SW 1271 (cell line): ENCODE measurements at places on chromosomes 3 and 15.
A peak's percentile ranks its signal among the peaks of the same experiment; 100 is the strongest.

- no peak for DNase-seq
These were observed 1114.8 kb downstream of the ROBO2 start for GRCh38 chr3:78154521-78155186.

GRCh38 chr3:70028361-70028760 is 28.8 kb downstream of the SAMMSON start:
- DNase-seq, result no peak

- no peak for DNase-seq
These were observed 743.7 kb upstream of the EPHA6 start for GRCh38 chr3:96070678-96071077.

GRCh38 chr3:123068601-123069381 is 2.0 kb downstream of the PDIA5 start:
- DNase-seq, result no peak

DNA sequence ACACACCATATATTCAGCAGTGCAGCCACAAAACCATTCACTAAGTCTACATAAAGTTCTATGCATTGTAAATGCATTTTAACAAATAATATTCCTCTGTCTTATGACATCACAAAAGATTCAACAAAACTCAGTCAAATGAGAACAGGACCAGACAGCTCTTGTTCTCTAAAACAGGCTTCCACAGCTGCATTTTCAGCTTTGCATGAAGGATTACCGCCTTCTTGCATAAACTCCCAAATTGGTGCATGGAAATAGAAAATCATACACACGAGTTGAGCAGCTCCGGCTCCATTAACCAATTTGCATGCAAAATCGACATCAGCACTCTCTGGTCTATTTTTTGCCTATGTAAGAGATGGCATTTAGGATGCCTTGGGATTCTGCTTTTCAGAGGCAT is 66.4 kb downstream of the RFTN1 start:
- DNase-seq, result no peak

DNA sequence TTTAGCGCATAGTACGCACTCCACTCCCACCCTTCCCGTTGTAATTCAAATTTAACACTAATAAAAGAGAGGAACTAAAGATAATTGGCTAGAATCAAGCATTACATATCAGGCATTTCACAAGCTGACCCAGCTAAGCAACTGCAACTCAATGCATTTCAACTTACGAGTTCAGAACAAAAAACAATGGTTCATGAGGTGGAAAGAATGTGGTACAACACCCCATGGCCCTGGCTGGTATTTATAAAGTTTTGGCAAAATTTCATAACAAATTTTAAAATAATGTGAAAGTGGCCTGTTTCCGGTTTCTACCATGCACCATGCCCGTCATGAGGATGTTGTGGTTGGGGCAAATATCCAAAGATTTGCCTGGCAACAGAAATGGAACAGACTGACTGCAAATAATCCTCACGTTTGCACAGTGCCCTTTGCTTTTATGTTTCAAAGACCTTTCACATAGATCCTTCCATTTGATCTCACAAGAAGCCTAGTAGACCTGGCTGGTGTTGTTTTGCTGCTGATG is 455.3 kb upstream of the NR2F2 start:
- no peak for DNase-seq

GRCh38 chr15:78241017-78241416 is 6.7 kb upstream of the ACSBG1 start:
- peak; percentile 78 for DNase-seq

- no peak for DNase-seq
These were observed 10.3 kb downstream of the CTNNB1 start for GRCh38 chr3:41209646-41210045.

GRCh38 chr3:66518126-66518525 is 17.3 kb upstream of the LRIG1 start:
- no peak for DNase-seq

DNA sequence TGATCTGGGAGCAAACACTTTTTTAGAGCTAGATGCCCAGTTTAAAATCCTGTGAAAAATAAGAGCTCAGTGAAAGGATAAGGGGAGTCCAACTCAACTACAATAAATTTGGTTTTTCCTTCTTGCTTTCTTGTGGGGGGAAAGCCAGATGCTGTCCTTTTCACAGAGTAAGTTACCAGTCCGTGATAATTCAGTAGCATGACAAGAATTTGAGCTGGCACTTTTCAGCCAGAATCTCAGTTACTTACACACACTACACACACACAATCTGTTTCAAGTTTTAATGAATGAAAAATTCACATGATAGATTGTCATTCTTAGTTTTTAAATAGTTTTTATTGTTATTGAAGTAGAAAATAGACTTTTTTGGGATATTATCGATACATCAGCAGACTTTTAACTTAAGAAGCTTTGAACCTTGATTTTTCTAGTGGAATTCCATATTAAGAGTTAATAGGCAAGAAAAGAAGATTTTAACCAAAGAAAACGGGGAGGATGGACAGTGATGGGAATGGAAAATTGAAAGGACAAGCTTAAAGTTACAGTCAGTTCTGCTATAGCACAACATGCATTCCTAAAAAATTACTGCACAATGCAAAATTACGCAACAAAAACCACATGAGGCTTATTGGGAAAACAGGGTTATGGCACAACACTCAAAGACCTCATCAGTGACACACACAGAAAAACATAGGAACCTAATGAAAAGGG is 47.0 kb downstream of the PSMD6 start:
- DNase-seq, result peak; percentile 12

GRCh38 chr3:195880037-195880431 is 28.3 kb downstream of the TNK2 start:
- DNase-seq, result no peak

GRCh38 chr15:100248236-100248635 is 93.5 kb downstream of the ADAMTS17 start:
- no peak for DNase-seq

- DNase-seq, result no peak
These were observed 20.1 kb downstream of the KBTBD8 start for GRCh38 chr3:67018105-67018788.

- DNase-seq, result peak; percentile 26
These were observed 657 bp downstream of the PATL2 start for GRCh38 chr15:44710236-44711095.

- no peak for DNase-seq
These were observed 20.6 kb downstream of the SMAD3 start for GRCh38 chr15:67085818-67086636.

GRCh38 chr3:134432236-134432635 is 53.5 kb downstream of the ANAPC13 start:
- no peak for DNase-seq

- no peak for DNase-seq
These were observed 42.5 kb downstream of the EPHB3 start for GRCh38 chr3:184604039-184604601.

- DNase-seq, result no peak
These were observed 155.3 kb downstream of the NR1I2 start for GRCh38 chr3:119937229-119937628.

GRCh38 chr3:169624533-169624972 is 39.0 kb downstream of the MECOM start:
- no peak for DNase-seq

DNA sequence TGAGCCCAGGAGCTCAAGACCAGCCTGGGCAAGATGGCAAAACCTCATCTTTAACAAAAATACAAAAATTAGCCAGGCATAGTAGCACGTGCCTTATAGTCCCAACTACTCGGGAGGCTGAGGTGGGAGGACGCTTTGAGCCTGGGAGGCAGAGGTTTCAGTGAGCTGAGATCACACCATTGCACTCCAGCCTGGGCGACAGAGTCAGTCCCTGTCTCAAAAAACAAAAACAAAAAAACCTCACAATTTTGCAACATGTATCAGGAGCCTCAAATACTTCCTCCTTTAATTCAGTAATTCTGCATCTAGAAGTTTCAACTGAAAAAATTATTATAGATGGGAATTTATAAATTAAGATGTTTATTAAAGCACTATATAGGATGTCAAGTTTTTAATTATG is 1.1 kb downstream of the MRPL47 start:
- DNase-seq, result no peak

DNA sequence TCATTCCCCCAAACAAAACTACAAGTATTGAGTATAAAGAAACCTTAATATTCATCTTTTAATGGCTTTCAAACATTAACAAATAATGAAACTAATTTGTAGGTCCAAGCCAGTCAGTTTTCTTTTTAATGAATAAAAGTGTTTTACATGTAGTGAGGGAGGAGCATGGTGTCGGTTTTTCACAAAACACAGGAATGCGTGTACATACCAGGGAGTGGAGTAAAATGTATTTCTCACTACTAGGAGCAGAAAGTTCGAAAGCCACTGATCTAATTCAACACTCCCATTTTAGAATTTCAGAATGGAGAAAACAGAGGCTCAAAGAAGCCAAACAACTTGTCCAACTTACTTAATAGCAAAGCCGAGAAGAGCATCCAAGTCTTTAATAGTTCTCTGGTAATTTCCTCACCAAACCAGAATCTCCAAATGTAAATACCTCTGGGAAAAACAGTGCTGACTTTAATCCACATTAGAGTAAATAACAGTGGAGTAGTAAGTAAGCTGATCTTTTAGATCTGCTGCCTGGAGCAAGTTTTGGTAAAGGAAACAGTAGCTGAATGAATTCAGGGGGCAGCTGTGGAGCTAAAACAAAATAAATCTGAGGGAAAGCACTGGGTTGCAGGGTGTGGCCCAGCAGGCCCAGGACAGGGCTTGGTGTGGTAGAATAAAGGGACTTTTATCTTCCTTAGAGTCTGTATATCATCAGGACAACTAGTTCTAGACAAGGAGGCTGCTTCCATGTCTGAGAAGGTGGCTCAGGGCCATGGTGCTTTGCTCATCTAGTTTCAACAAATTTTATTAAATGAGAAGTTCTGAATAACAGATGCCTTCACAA is 7.9 kb downstream of the ANP32A start:
- DNase-seq, result no peak

DNA sequence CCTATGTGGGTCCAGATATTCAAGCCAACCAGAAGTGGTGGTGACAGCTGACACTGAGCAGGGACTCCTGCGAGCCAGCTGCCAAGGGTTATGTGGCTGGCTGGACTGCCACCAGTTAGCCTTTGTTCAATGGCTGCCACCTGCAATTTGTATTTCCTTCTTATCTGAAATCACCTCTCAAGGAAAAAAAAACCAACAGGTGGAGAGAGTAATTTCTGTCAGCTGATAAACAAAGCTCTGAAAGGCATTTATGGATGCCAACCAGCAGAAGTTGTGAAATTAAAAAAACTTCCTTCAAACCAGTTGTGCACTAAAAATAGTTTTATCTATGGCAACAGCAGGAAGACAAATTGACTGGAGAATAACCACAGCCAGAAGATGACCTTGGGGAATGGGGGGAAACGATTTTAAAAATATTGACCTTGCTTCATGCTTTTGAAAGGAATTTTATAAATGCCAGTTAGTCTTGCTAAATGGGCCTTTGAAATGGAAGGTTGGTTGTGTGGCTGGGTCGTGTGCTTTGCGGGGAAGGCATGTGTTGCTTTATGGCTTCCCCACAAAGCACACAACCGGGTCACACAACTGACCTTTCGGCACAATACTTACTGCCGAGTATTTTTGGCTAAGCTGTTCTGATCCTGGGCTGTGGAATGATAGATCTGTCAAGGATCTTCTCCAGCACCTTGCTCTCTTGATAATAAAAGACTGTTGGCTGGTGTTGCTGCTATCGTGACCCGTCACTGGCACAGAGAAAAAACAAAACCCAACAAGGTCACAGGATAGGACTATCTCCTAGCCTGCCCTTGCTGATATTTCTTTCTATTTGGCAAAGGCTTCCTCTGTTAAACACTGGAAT is 3.5 kb downstream of the MYZAP start:
- DNase-seq, result no peak

DNA sequence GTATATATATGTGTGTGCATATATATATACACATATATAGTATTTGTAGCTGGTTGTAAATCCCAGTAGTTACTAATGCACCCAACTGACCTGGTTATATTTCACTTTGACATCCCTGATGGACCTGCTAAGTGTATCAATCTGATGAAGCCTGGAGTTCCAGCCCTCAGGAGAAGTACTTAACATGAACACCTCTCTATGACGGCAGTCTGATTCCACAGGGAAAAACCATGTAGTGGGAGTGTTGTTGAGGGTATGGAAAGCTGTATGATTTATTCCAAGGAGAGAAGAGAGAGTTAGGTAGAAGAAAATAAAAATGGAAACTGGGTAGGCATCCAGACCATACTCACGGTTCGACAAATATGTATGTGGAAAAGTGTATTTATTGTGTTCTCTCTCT is 531.2 kb upstream of the SEMA6D start:
- no peak for DNase-seq

DNA sequence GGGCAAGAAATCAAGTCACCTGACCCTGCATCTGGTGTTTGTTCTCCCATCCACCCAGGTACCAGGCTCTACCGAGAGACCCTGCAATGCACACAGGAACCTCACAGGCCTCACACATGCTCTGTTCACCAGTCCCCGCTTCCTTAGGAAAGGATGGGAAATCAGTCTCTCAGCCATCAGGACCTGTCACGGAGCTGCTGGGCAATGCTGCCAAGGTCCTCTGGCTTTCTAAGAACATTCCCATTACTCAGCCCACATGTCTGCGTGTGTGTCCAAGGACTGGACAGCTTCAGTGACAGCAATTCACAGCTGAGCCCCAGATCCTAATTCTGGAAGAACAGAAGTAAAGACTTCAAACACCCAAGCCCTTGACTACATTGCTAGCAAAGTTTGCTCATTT is 6.5 kb upstream of the SRGAP3 start:
- DNase-seq, result no peak

DNA sequence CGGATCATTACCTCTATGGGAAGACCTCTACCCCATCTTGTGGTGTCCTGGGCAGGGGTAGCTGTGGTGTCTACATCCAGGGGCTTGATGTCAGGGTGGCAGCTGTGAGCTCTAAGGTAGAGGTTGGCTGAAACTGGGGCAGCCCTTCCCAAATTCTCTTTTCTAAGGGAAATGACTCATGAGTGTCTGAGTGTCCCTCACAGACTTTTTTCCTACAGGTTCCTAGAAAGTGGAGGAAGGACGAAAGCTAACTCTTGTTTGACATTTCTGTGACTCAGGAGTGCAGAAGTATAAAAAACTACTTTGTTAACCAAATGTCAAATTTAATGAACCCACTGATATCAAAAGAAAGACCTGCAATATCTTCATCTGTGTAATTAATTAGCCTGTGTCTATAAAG is 481.5 kb downstream of the PDCD6IP start:
- no peak for DNase-seq

DNA sequence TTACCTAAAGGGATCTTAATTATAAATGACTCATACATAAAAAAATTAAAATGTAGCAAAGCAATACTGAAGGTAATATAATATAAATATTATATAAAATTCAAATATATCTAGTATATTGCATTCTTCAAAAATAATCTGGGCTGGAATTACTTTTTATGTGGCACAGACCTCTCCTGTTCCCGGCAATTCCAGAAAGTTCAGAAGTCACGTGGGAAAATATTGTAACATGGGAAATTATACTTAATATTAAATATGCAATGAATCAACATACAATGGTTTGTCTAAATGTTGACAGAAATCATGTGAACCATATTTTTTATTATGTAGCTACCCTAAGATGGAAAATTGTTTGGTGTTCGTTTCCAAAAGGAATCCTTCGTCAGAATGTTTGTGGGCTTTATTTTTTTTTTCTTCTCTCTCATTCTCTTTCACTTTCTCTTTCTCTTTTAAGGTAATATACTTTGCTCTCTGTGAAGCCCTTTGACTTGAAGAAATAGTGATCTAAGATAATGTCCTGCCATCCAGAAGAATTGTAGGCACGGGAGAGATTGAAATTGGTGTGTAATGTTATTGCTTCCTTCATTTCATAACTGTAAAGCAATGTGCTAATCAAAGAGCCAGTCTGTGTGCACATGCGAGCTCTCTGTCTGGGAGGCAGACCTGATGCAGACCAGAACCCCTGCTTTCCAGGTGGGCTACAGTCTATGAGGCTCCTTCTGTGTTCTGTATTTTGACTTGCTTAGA is 559.4 kb downstream of the NR2F2 start:
- no peak for DNase-seq

GRCh38 chr3:13281507-13282357 is 138.4 kb downstream of the NUP210 start:
- DNase-seq, result peak; percentile 79
